CD4-positive, alpha-beta T cell treated with Interleukin-6 for 4 hours (primary cell): ENCODE measurements at places on chromosomes 2 and 18.

GRCh38 chr2:9002637-9003365 is 683 bp downstream of the MBOAT2 start:
- peak; percentile 17 for DNase-seq

- DNase-seq, result no peak
Measured at GRCh38 chr2:148350199-148350598, 294.4 kb upstream of the EPC2 start.

DNA sequence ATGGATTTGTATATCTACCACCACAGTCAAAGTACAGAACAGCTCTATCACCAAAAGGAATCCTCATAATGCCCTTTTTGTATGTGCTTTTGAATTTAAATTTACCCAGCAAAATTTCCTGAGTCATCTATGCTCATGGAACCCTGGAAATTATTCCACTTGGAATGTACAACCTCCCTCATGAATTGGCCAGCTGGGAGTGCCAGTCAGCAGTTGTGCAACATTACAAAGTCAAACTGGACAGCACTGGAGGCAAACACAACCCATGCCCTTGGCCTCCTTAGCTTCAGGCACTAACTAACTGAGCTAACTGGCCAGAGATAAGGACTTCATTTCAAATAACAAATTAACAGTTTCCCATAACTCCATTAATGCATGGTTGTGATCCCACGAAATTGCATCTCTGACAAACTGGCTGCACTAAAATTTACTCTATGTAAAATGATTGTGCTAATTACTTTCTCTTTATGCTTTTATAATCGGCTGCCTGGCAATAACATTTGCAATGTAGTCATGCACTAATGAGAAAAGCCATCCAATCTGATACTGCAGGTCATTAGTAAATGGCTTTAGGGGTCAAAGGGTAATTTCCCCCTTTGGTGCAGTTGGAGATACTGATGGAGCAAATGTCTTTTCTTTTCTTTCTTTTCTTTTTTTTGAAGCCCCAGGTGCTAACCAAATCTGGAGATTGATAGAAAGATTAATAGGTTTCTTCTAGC is 270.5 kb downstream of the ACTR3 start:
- DNase-seq, result no peak

DNA sequence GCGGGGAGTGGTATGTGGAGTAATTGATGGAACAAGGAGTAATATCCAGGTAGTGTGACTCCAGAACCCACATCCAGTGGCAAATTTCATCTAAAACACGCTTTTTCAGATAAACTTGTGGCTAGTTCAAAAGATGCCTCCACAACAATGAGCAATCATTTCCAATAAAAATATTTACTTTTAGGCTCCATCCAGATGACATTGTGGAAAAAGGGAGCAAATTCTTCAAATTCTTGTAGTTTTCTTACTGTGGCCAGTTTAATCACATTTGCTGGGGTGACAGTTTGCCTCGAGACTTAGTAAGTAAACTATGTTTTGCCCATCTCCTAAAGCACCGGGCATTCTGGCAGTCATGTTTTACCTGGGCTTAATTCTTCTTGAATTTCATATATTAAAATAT is 243.6 kb downstream of the IRS1 start:
- DNase-seq, result no peak

- no peak for DNase-seq
Measured at GRCh38 chr2:170345607-170346006, 167.7 kb downstream of the MYO3B start.

GRCh38 chr2:14626873-14627272 is 5.6 kb upstream of the LRATD1 start:
- no peak for DNase-seq

GRCh38 chr2:12106440-12107080 is 360.1 kb downstream of the LPIN1 start:
- no peak for DNase-seq

DNA sequence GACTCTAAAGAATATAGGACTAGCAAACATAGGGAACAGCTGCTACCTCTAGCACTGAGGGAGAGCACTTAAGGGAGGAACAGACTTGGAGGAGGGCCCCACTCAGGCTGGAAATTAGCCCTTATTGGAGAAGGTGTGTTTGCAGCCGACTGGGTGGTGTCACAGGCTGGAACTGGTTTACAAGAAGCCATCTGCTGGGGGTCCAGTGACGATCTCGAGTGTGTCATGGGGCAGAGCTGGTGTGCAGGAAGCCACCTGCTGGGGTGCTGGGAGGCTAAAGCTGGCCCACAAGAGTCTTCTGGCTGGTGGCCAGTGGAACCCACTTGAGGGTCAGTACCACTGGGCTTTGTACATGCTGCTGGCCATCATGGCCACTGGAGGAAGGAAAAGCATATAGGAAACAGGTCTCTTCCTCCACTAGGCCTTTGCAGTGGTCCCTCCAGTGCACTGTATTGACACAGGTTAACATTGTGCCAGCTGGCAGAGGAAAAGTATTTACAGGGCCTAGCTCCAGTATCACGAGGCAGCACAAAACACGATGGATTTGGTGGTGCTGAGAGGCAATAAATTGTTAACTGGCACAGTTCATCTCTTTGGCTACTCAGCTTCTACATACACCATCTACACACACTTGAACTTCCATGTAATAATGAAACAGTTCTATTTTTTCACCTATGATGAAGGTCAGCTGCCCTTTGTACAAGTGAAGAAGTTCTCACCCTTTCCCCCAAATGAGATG is 43.6 kb downstream of the MAP3K20 start:
- DNase-seq, result no peak

- peak; percentile 27 for DNase-seq
Measured at GRCh38 chr18:78984941-78985784, 5.5 kb downstream of the SALL3 start.

DNA sequence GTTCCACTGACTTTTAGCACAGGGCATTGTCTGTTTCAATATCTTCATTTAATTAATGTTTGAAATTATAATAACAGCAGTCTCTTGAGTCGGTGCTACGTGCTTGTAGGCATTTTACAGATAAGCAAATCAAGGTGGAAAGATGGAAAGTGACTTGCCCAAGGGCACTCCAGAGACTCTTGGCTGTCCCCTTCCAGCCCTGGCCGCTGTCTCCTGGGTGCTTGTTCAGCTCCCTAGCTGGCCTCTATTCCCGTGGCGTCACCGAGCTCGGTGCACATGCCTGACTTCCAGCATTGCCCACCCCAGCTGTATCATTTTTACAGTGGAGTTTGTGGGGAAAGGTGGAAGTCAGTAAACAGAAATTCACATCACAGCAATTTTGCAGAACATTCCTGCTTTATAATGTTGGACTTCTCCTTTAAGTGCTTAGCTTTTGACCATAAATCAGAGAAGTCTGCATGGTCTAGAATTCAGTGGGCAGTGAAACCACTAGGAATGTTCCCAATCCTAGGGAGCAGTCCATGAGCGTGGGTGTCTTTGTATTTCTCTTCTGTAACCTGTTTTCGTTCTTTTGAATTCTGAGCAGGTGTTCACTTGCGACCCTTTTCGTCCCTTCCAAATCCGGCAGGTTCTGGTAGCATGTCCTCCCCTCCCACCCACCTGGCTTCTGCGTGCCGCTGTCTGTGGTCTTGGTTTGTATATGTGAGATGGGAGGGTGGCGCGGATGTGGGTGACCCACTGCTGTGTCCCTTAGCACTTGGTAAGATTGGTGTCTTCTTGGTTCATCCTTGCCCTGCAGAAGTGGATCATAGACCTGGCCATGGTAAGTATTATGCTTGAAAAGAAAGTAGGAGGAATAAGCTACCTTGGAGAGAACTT is 8.4 kb downstream of the SLC66A3 start:
- DNase-seq, result no peak
